ENCODE measurements at places on chromosomes 2 and 18.

DNA sequence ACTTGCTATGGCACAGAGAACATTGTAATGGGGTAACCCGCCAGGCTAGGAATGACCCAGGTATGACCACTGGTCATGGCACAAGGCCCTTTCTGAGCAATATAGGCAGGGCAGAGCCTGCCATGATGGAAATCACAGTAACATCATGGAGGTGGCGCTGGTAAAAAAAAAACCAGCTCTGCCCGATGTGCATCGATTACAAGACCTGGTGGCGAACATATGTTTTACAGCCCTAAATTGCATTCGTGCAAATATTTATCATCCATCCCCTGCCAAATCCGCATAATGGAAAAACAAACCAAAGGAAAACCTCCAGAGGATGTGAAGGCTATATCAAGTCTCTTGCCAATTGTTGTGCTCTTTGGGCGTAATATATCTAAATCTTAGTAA, 60.6 kb downstream of the SEMA4F start:
- DNase-seq: no peak

DNA sequence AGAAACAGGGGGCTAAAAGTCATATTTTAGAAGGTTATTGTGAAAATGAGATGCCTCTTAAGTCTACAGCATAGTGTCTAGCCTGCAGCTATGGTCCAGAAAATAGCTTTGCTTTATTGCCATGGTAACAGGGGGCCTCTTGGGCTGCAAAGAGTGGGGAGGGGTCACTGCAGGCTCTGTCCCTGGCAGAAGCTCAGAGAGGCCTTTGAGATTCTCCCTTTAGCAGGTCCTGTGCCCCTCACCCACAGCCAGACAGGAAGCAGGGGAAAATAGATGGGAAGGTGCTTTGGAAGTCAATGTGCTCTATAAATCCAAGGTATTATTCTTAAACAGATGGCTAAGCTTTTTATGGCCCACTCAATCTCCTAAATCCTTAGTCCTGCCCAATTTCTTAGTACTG, 1021.3 kb upstream of the GYPC start:
- no peak for DNase-seq

- no peak for DNase-seq
These were observed 67.2 kb downstream of the CUL3 start for GRCh38 chr2:224517963-224518362.

- DNase-seq: no peak
These were observed 1.9 kb downstream of the TCF7L1 start for GRCh38 chr2:85134896-85135659.

- DNase-seq: no peak
These were observed 571.9 kb upstream of the CNTNAP5 start for GRCh38 chr2:123453046-123453700.

DNA sequence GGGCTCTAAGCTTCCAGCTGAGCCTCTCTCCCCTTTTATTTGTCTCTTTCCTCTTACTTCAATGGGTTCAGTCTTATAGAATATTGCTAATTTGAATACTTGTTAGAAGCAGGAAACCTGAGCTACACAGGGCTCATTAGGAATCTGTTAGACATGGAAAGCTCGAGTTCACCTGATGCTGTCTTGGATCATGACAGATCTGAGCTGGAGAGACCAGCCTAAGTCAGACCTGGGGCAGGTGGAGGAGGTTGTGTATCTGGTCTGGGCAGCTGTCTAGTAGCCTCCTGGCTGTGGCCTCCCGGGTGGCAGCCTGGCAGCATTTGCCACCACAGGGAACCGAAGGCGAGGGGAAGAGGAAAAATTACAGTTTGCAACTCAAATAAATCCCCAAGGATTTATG, 185.9 kb downstream of the ICOS start:
- no peak for DNase-seq

DNA sequence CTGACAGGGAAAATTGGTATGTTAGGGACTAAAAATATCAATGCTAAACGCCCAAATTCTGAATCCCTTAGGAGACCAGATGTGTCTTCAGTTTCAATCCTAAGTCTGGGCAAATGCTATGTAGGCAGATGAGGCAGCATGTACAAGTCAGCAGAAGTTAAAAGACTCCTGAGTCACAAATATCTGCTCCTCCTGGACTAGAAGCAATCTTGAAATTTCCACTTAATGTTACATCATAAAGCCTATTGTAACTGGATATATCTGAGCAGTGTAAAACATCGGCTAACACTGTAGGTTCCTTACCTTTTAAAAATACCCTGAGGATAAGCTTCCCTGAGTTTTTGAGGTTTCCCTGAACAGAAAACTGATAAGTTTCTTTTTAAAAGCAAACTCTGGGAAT, 1087.6 kb upstream of the PIK3C3 start:
- DNase-seq: no peak

Data from activated CD8-positive, alpha-beta memory T cell treated with anti-CD3 and anti-CD28 coated beads for 4 hours (primary cell).